ENCODE measurements at places on chromosomes 4 and X. TPM values are rescaled to one million over a fixed set of nuclear protein-coding genes. Genes with fewer than 3 reads are reported as not detected.

DCAF12L1 gene
- polyA plus RNA-seq, result 1.6 TPM

NUDT11 gene
- 0.17 TPM for polyA plus RNA-seq

RTL5 gene
- polyA plus RNA-seq, result 0.61 TPM

DNA sequence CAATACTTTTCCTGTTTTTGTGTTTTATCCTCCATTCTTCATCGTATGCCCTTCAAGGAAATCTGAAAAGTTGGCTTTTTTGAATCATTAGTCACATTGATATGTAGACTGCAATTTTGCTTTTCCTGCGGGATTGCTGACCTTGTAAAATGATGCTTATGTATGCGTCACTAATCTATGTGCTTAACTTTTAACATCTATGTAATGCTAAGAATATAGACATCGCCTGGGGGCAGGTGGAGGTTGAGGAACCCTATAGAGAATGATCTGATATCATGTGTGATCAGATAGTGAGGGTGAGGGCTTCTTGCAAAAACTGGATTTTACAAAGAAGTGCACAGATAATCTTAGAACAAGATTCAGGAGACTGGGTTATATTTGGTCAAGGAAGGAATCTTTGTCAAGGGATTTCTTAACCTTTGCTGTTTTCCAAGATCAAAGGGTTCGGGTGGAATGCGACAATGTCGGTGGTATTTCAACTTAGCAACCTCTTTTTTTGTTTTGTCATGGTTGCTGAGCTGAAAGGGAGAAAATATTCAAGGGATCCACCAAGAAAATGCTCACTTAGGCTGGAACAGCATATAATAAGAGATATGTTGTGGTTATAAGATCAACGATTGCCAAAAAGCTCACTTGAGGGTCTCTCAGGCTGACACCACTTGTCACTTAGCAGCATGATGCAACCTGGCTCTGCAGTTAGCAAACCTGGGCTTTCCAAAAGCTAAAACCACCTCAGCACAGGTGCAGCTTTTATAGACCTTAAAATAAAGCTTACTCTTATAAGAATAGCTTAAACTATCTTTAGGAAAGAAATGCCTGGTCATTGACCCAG is 70.6 kb upstream of the PUDP start:
- no peaks in the 10 kb centered on the region for H3K36me3 ChIP-seq
- H3K4me3 ChIP-seq, result no peak overlapping the region
- no peak overlapping the region for H3K27ac ChIP-seq
- no peak for DNase-seq

PPBP gene
- polyA plus RNA-seq, result 15.2 TPM

DNA sequence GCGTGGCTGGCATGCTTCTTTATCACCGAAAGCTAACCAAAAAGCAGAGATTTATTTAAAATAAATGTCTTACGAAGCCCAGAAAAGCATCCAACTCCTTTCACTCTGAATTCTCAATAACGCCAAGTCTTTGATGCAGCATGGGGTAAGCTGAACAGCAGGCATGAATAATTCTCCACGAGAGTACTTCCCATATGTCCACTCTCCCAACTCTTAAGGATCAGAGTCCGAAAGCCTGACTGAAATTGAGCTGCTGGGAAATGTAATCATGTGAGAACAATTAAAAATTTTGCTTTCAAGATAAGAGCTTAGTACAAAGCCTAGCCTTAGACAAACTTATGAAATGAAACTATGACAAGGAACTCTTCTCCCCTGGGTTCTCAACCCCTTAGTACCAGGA is 7.5 kb upstream of the SLC39A8 start:
- DNase-seq, result no peak
- no peaks in the 10 kb centered on the region for H3K36me3 ChIP-seq
- H3K4me3 ChIP-seq, result no peak overlapping the region

GRCh38 chrX:13009273-13009672 is 34.4 kb downstream of the TMSB4X start:
- H3K4me3 ChIP-seq, result no peak overlapping the region
- peak overlapping the region; percentile 84 for H3K27ac ChIP-seq
- no peaks in the 10 kb centered on the region for H3K36me3 ChIP-seq
- H3K27me3 ChIP-seq, result no peaks in the 10 kb centered on the region
- no peak for DNase-seq

GRCh38 chr4:152525878-152526277 is 10.0 kb downstream of the FBXW7 start:
- H3K27me3 ChIP-seq, result no peaks in the 10 kb centered on the region
- H3K4me1 ChIP-seq, result peaks cover 4% of the 10 kb centered on the region
- DNase-seq, result no peak
- no peak overlapping the region for H3K27ac ChIP-seq
- no peak overlapping the region for H3K4me3 ChIP-seq

DNA sequence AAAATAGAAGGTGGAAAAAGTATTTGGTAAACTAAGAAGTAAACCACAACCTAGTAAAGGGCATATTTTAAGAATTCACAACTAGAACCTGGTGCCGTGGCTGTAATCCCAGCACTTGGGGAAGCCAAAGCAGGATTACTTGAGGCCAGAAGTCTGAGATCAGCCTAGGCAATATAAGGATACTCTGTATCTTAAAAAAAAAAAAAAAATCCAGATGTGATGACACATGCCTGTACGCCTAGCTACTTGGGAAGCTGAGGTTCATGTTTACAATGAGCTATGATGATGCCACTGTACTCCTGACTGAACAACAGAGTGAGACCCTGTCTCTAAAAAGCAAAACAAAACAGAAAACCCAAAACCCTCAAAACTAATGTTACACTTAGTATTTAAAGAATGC is 294.9 kb upstream of the ZCCHC13 start:
- H3K4me1 ChIP-seq, result no peaks in the 10 kb centered on the region
- no peak for DNase-seq
- no peak overlapping the region for H3K4me3 ChIP-seq
- H3K27me3 ChIP-seq, result no peaks in the 10 kb centered on the region
- no peak overlapping the region for H3K27ac ChIP-seq

LEF1 gene
- polyA plus RNA-seq, result 27.9 TPM

DNA sequence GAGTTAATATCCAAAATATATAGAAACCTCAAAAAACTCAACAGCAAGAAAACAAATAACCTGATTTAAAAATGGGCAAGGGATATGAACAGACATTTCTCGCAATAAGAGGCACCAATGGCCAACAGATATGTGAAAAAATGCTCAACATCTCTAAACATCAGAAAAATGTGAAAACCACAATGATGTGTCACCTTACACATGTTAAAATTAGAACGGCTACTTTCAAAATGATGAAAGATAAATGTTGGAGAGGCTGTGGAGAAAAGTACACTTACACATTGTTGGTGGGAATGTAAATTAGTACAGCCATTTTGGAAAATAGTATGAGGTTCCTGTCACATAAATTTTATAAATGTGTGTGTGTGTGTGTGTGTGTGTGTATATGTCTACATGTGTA is 731.3 kb downstream of the DMD start:
- no peak overlapping the region for H3K27ac ChIP-seq
- DNase-seq, result no peak
- H3K27me3 ChIP-seq, result no peaks in the 10 kb centered on the region
- no peaks in the 10 kb centered on the region for H3K4me1 ChIP-seq

- DNase-seq, result no peak
- no peak overlapping the region for H3K4me3 ChIP-seq
- no peaks in the 10 kb centered on the region for H3K36me3 ChIP-seq
- no peaks in the 10 kb centered on the region for H3K27me3 ChIP-seq
- no peaks in the 10 kb centered on the region for H3K4me1 ChIP-seq
- H3K27ac ChIP-seq, result no peak overlapping the region
Measured at GRCh38 chr4:145680902-145681301, 956 bp downstream of the C4orf51 start.

DNA sequence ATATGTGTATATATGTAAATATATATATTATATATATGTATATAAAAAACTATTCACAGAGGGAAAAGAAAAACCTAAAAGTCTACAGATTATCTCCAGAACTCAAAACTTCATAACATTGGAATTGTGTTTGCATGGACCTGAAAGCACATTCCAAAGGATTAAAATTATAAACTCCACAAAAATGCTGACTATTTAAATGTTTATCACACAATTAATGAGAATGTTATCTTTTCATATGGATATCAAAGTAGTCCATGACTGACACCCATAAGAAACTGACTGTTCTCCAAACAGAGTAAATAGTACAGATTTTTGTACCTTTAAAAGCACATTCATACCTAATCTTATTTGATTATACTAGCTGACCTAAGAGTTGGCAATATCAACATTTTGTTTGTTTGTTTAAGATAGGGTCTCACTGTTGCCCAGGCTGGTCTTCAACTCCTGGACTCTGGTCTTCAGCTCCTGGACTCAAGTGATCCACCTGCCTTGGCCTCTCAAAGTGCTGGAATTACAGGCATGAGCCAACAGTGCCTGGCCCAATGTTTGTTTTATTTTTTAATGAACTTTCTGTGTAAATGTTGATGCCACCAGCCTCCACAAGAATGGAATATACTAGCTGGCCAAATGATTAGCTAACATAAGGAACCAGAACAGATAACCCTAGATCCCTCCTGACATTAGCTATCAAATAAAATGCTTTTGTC is 50.0 kb downstream of the SLC39A8 start:
- no peaks in the 10 kb centered on the region for H3K36me3 ChIP-seq
- H3K4me1 ChIP-seq, result no peaks in the 10 kb centered on the region
- no peak overlapping the region for H3K27ac ChIP-seq

DNA sequence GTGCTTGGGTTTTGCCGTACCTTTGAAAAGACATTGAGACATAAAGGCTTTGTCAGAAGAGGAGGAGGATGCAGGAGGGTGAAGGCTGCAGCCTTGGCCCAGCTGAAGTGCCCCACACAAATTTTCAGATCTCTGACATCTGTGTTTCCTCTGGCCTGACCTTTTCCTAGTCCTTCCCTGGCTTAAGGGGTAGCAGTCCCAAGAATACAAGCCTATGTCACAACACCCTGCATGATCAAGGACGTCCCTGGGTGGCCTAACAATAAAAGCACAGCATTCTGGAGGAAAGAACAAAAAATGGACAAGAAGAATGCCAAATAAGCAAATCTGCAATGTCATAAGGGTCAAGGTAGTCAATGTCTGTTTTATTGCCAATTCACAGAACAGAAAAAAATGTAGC is 80.8 kb upstream of the FAM9C start:
- no peak overlapping the region for H3K4me3 ChIP-seq
- DNase-seq, result no peak
- no peaks in the 10 kb centered on the region for H3K27me3 ChIP-seq
- H3K4me1 ChIP-seq, result peaks cover 15% of the 10 kb centered on the region

GRCh38 chr4:122744229-122744628 is 11.7 kb downstream of the BBS12 start:
- H3K36me3 ChIP-seq, result peaks cover 17% of the 10 kb centered on the region
- H3K27me3 ChIP-seq, result no peaks in the 10 kb centered on the region
- DNase-seq, result no peak
- no peak overlapping the region for H3K27ac ChIP-seq
- H3K4me3 ChIP-seq, result no peak overlapping the region
- H3K4me1 ChIP-seq, result no peaks in the 10 kb centered on the region

SPOCK3 gene
- not detected for polyA plus RNA-seq

GRCh38 chr4:137608085-137608484 is 75.8 kb upstream of the PCDH18 start:
- H3K4me1 ChIP-seq, result no peaks in the 10 kb centered on the region
- no peak overlapping the region for H3K4me3 ChIP-seq
- no peak for DNase-seq
- H3K36me3 ChIP-seq, result no peaks in the 10 kb centered on the region
- no peak overlapping the region for H3K27ac ChIP-seq
- H3K27me3 ChIP-seq, result no peaks in the 10 kb centered on the region

DNA sequence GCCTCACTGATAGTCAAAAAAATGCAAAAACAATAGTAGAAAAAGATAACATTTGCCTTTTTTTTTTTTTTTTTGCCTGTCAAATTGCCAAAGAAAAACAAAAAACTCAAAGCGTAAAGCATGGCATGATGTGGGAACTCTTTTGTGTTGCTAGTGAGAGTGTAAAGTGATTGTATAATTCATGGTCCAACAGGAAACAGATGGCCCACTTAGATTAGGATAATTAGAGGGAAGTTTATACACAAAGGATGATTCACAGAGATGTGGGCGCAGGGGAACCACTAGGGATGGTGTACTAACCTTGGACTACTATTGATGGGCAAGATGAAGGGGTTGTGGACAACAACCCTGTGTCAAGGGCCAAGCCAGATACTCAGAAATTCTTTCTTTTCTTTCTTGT is 16.4 kb downstream of the MCUB start:
- peaks cover 18% of the 10 kb centered on the region for H3K4me1 ChIP-seq
- H3K4me3 ChIP-seq, result no peak overlapping the region
- peaks cover 5% of the 10 kb centered on the region for H3K36me3 ChIP-seq
- H3K27ac ChIP-seq, result no peak overlapping the region

GRCh38 chr4:185736882-185737281 is 75.1 kb downstream of the SORBS2 start:
- peak overlapping the region; percentile 73 for H3K27ac ChIP-seq
- DNase-seq, result no peak
- H3K4me3 ChIP-seq, result no peak overlapping the region

RBPJ gene
- polyA plus RNA-seq, result 18.4 TPM

- H3K4me3 ChIP-seq, result no peak overlapping the region
- no peak overlapping the region for H3K27ac ChIP-seq
- DNase-seq, result no peak
- no peaks in the 10 kb centered on the region for H3K36me3 ChIP-seq
- no peaks in the 10 kb centered on the region for H3K4me1 ChIP-seq
Measured at GRCh38 chr4:187193141-187193540, 469.5 kb upstream of the FAT1 start.

- DNase-seq, result no peak
- no peaks in the 10 kb centered on the region for H3K27me3 ChIP-seq
- H3K36me3 ChIP-seq, result no peaks in the 10 kb centered on the region
- no peak overlapping the region for H3K4me3 ChIP-seq
- peak overlapping the region; percentile 70 for H3K27ac ChIP-seq
Measured at GRCh38 chr4:57119054-57119651, 9.0 kb upstream of the IGFBP7 start.
